ENCODE measurements at places on chromosomes 11 and 22.
A peak's percentile ranks its signal among the peaks of the same experiment; 100 is the strongest.

- DNase-seq, result no peak
These were observed 207.1 kb upstream of the ARHGAP20 start for GRCh38 chr11:110919241-110919922.

DNA sequence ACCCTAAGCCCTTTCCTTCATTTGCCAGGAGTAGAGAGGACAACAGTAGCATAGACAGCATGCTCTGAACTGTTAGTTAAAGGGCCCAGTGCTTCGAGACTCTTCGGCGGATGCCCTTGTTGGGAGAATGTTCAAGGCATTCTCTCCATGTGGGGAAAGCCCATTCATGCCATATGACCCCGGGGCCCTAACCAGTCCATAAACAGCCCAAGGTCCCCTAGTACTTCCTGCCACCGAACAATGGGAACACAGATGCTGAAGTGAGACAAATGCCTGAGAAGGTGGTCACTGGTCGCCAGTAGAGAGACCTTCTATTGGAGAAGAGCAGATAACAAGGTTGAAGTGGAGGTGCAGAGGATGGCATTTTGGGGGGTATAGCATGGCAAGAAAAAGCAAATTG, 80.7 kb downstream of the FLI1 start:
- DNase-seq, result no peak

DNA sequence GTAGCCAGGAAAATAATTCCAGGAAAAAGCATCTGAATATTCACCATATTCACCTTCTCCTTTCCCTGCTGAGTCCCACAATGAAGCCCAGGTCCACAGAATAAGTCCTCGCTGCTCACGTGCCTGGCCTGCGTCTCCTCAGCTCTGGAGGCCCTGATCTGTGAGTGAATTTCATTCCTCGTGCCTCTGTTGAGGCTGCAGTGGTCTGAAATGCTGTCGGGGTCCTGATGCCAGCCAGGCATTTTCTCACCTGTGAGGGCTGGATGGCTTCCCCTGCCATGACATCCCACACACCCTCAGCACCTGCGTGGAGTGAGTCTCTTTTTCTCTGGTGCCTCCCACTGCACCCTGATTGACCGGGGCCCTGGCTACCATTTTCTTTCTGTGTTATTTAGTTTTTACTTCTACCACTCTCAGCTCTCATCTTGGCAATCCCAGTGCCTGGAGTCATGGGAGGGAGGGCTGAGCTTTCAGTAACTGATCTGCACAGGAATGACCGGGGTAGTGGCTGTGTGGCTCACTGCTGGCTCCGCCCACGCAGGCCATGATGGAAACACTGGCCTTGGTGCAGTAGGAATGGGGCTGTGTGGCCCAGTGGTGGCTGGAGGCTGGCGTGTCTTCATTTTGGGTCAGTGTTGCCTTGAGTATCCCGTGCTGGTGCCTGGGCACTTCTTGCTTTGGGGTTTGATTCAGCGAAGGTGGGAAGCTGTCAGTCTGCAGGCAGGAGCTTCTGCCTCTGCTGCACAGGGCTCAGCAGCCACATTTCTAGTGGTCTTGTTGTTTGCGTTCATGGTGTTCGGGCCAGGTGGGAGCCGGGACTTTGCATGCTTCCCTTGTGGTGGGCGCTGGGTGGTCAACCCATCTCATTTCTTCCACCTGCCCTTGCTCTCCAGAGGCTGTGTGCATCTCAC, 807.2 kb downstream of the TBC1D22A start:
- DNase-seq, result no peak

DNA sequence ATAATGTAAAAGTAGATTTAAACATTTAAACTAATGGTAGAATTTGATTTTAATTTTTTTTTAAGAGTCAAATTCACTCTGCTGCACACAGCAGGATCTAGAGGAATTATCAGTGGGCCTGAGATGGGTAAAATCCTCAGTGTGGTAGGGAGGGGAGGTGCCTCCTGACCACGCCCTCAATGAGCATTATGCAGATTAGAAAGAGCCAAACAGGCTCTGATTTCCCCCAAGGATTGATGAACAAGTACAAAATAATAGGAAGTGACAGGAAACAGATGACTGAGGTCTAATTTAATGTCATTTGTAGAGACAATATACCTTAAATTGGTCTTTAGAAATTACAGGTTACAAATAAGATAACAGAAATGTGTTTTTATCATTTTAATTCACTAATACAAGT, 155.2 kb downstream of the DCDC1 start:
- no peak for DNase-seq

DNA sequence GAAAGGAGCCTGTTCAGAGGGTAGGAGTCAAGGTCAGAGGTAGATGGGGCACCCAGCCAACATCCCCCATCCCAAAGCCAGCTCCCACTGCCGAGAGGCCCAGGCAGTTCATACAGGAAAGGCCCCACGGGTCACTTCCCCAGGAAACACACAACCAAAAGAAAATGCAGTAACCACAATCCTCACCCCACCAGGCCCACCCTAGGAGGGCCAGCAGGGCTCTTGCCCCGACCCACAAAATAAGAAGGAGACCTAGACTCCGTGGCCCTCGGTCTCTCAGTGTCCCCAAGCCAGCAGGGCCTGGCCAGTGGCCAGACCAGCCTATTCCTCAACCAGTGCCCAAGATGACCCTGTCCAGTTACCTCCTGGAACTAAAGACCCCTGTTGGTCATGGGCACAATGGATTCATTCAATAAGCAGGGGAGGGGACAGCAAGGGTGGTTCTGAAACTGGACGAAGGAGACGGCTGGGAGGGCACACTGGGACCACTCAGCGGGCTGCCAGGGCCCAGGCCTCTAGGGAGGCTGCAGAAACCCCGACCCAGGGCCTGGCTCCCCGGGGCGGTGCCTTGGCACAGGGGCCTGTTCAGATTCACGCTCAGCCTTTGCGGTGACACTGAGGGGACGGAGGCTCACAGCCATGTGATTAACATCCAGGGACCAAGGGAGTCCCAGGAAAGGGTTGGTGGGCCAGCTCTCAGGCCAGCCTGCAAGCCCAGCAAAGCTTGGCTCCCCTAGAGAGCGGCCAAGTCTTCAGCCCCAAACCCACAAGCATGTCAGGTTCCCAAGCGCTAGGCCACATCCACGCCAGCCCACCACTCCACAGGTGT, 5.5 kb downstream of the RAB3IL1 start:
- no peak for DNase-seq

DNA sequence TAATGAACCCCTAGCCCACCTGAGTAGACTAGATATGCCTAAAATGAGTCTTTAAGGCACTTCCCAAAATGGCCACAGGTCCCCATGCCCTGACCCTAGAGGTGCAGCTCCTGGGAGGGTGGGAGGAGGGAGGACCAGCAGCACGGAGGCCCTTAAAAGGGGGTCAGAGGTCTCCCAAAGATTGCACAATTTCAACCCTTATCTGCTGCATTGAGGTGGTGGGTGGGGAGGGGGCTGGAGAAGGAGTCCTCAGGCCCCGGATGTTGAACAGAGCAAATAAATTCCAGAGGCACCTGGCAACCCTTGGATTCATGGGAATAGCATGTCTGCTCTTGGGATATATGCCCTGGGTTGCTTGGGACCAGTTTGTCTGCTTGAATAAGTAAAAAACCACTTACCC, 57.6 kb downstream of the NAV2 start:
- DNase-seq, result no peak

DNA sequence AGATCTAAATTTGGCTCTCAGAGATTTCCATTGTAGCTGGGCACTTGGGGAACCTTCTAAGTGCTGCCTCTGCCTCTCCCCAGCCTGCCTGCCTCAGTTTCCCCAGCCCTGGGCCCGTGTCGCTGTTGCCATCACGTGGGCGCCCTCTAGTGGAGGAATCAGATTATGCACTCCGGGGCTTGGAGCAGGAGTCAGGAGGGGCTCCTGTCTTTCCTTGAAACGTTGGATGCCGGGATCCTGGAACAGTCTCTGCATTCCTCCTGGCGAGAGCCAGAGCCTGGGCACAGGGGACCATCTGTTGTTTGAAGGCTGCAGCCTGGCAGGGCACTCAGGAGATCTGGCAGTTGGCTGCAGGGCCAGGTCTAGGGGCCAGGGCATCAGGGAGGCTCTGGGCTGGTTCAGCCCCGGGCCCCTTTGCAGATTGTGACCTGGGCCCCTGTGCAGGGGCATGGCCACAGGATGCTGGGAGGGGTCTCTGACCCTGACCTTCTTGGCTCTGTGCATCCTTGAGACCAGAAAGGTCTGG, 71.6 kb downstream of the LRP5 start:
- peak; percentile 65 for DNase-seq

DNA sequence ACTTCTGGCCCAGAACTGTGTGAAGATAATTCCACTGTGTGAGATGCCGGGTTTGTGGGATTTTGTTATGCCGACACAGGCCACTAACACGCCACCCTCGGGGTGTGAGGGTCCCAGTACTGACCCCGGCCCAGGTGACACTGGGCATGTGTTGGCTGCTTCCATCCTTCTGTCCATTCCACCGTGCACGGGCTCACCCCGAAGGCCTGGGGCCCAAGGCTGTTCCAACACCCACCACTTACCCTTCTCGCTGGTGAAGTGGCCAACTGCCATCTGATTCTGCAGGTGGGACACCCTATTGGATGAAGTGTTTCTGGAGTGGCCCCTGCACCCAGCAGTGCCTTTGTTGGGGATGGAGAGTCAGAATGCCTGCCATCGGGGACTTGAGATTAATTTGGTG, 1307.5 kb downstream of the BRD1 start:
- DNase-seq, result no peak

DNA sequence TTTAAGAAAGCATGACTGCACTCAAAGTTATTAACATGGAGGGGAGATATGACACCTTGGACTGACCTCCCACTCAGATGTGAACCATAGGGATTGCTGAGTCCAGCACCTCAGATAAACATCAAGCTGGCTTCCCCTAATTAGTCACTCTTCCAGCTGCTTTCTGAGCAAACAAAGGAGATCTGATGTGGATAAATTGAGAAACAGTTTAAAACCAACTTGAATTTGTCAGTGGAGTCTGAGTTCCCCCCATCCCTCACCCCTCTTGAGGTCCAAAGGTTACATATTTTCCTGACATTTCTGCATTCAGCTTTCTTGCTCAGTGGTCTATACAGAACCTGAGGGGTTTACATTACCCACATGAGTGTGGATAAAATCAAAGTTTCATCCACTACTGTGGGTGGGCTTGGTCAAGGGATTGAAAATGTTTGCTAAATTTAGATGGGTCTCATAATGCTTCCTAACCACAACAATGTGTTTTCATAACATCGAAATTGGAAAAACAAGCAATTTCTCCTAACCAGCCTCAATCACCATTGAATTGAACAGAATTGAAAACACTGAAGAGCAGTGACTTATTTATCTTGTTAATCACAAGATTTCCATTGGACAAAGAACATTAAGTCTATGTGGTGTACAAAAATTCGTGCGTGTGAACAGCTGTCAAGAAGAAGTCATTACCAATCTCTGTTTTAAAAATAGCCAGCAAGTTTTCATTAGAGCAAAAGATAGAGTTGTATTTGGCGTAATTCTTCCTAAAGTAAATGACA, 292.3 kb downstream of the METTL15 start:
- no peak for DNase-seq

DNA sequence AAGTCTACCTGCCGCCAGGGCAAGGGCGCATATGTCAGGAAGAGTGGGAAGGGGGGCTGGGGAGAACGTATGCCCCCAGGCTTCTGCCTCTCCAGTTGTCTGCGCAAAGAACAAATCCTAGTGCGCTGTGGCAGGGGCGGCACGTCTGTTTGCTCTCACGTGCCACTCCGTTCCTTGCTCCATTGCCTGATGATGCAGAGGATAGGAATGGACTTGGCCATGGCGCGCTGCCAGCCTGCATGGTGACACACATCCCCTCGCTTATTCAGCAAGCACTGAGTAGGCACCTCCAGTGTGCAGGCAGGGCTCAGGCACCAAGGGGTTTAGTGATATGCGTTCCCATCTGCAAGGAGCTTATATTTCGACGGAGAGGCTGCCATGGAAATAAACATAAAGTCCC, 45.4 kb upstream of the SLC22A12 start:
- DNase-seq, result no peak

- no peak for DNase-seq
These were observed 2.2 kb downstream of the CALCA start for GRCh38 chr11:14969901-14970323.

DNA sequence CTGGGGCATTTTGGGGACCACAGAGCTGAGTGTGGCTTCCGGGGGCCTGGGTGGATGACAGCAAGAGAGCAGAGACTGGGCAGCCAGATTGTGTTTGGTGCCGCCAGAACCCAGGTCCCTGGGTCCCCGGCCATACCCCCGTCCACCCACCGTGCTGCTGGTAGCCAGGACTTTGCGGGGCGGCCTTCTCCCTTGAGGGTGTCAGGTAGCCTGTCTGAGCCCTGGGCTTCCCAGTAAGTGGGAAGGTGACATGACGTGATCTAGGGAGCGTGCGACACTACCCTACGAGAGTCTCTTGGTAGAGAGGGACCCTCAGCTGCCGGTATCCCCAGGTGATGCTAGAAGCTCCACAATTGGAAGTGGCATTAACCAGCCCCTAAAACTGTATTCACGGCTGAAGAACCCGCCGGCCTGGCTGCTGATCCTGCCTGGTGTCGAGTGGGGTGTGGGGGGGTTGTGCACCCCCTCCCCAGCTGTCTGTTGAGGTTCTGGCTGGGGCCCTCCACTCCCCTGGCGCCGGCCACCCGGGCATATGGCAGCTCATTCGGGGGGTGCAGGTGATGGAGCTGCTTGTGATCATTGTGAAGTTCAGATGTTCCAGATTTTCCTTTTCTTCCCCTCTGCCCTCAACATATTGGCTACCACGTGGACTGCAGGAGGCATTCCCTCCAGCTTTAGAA, 66.9 kb downstream of the MPPED1 start:
- DNase-seq, result no peak

GRCh38 chr11:114209904-114210303, 86.3 kb upstream of the NNMT start:
- DNase-seq, result no peak

DNA sequence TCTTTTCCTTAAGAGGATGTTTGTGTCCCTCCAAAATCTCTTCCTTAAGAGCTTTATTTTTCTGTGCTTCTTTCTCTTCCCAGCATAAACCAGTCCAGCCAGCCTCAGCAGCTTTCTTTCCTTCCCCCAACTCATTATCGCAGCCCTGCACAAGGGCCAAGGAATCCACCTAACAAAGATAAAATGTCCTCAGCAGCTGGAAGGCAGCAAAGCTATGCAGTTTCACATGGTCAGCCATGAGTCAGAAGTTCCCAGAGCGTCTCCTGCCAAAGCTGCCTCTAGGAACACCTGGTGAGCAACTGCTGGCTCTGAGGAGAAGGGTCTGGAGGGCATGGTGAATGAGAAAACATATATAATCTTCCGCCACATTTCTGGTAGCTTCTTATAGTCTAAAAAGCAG, 45.3 kb upstream of the HMGXB4 start:
- no peak for DNase-seq

GRCh38 chr22:29202212-29203192, 3.2 kb upstream of the EMID1 start:
- DNase-seq, result peak; percentile 13

GRCh38 chr11:35313066-35313759, 106.1 kb downstream of the SLC1A2 start:
- no peak for DNase-seq

All from head of caudate nucleus (tissue), 42 donors.